ENCODE measurements at places on chromosomes 7 and 10. TPM values are rescaled to one million over a fixed set of nuclear protein-coding genes. Genes with fewer than 3 reads are reported as not detected.

ZCCHC24 gene
- 3.5 TPM for total RNA-seq

DNA sequence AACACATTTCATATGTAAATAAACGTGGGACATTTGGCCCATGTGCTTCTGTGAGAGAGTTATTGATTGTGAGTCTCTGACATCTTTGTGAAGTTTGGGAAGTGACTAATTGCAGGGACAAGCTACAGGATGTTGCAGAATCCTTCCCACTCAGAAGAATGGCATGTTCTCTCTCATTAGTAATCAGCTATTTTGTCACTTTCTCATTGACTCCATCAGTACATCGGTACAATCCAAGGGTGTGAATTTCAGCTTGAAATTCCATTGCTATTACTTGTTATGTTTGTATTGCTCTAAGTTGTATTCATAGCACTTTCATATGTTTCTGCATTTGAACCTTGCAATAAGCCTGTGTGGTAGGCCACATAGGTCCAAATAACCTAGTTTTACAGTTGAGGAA lies 100.0 kb upstream of the KCNMA1 start:
- no peak overlapping the region for H3K27ac ChIP-seq
- no peak for DNase-seq
- no peaks in the 10 kb centered on the region for H3K36me3 ChIP-seq
- no peaks in the 10 kb centered on the region for H3K4me1 ChIP-seq
- H3K27me3 ChIP-seq = no peaks in the 10 kb centered on the region

MAGI2 gene
- total RNA-seq = 2.8 TPM

AIFM2 gene
- total RNA-seq = 2.5 TPM

GRCh38 chr10:2839081-2839725 lies 228.1 kb upstream of the PFKP start:
- no peak overlapping the region for H3K4me3 ChIP-seq
- H3K27me3 ChIP-seq = no peaks in the 10 kb centered on the region
- H3K36me3 ChIP-seq = no peaks in the 10 kb centered on the region
- no peaks in the 10 kb centered on the region for H3K4me1 ChIP-seq

GRCh38 chr10:113487154-113487553 lies 65.7 kb upstream of the HABP2 start:
- no peaks in the 10 kb centered on the region for H3K4me1 ChIP-seq
- no peaks in the 10 kb centered on the region for H3K27me3 ChIP-seq
- H3K27ac ChIP-seq = no peak overlapping the region
- no peaks in the 10 kb centered on the region for H3K36me3 ChIP-seq

DNA sequence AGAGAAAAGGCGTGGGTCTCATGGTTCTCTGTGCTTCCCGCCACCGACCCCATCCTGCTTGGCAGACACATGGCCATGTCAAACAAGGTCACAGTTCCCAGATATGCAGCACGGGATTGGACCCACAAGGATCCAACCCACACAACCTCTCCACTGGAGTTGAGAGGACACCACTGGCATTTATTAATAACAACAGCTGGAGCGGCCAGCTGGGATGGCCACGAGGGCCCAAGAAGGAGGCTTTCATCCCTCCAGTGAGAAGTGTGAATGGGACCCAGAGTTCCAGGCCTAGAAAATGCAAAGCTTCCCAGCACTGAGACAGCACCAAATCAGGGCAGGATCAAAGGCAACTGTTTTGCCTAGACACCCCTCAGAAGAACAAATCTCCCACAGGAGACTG lies 31.5 kb downstream of the FGFR2 start:
- no peak overlapping the region for H3K27ac ChIP-seq
- no peak overlapping the region for H3K4me3 ChIP-seq
- no peaks in the 10 kb centered on the region for H3K36me3 ChIP-seq
- no peak for DNase-seq

GRCh38 chr10:130243015-130243414 lies 106.8 kb downstream of the GLRX3 start:
- DNase-seq = no peak
- no peaks in the 10 kb centered on the region for H3K36me3 ChIP-seq
- no peaks in the 10 kb centered on the region for H3K27me3 ChIP-seq

- no peak overlapping the region for H3K27ac ChIP-seq
- DNase-seq = no peak
- H3K27me3 ChIP-seq = no peaks in the 10 kb centered on the region
- H3K4me3 ChIP-seq = no peak overlapping the region
Measured at GRCh38 chr7:29478226-29478625, 85.4 kb upstream of the PRR15 start.

GRCh38 chr10:26214551-26215395 lies 1.8 kb upstream of the GAD2 start:
- H3K27ac ChIP-seq = no peak overlapping the region
- DNase-seq = no peak
- no peaks in the 10 kb centered on the region for H3K36me3 ChIP-seq
- no peaks in the 10 kb centered on the region for H3K27me3 ChIP-seq
- H3K4me1 ChIP-seq = no peaks in the 10 kb centered on the region

GRCh38 chr10:86954681-86955500 lies 2.5 kb downstream of the MMRN2 start:
- H3K27ac ChIP-seq = peak overlapping the region; percentile 37
- DNase-seq = peak; percentile 37
- H3K4me1 ChIP-seq = no peaks in the 10 kb centered on the region
- no peaks in the 10 kb centered on the region for H3K27me3 ChIP-seq
- no peaks in the 10 kb centered on the region for H3K36me3 ChIP-seq

GRCh38 chr7:24932389-24932788 lies 47.6 kb downstream of the OSBPL3 start:
- no peak overlapping the region for H3K4me3 ChIP-seq
- no peaks in the 10 kb centered on the region for H3K4me1 ChIP-seq
- no peaks in the 10 kb centered on the region for H3K36me3 ChIP-seq
- no peaks in the 10 kb centered on the region for H3K27me3 ChIP-seq

DNA sequence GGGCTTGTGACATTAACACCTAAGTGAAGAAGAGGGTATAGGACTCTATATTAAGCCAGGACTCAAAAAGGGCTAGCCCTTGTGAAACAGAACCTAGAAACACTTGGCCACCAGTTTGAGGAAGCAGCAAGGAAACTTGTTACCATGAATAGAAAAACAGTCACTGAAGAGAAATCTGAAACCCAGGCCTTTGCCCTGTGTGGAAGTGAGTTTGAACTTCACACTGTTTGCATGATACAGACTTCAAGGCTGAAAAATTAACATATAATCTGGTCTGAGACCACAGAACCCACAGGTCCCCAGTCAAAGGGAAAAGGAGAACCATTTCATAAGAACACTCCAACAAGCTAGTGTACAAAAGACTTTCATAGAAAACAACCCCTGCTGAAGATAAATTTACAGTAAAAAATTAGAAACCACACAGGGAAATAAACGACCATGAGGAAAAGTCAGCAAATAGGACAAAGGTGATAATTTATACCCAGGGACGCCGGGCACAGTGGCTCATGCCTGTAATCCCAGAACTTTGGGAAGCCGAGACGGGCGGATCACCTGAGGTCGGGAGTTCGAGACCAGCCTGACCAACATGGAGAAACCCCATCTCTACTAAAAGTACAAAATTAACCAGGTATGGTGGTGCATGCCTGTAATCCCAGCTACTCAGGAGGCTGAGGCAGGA lies 76.1 kb downstream of the SKIDA1 start:
- no peaks in the 10 kb centered on the region for H3K4me1 ChIP-seq
- H3K4me3 ChIP-seq = no peak overlapping the region
- no peaks in the 10 kb centered on the region for H3K36me3 ChIP-seq

DNA sequence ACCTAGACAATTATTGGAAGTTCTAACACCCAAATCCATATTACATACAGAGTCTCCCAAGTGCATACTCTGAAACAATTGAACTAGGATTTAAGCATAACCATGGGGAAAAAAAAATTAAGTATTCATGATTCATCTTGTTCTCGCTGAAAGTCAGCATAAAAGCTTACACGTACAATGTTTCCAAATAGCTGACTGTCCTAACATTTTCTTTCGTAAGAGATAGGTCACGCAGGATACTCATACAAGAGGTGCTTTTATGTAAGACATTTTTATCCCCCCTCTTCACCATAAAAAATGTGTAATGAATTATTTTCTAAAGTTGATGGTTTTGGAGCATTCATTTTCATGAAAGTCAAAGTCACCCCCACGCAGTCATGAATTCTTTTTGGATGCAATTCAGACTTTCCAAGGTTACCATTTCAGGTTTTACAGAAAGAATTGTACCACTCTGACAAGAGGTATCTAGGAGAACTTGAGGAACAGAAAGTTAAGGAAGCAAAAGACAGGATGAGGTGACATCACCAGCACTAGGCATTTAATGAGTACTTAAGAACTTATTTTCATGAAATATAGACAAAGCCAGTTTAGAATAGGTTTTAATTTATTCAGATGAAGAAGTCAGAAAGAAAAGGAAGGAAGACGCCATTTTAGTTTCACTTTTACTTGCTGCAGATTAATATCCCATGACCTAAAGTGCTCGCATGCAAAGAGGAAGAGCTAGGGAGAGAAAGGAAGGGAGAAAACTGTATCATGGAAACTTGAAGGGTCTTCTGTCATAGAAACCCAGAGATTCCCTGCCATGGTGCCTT lies 55.8 kb downstream of the TMEM26 start:
- no peaks in the 10 kb centered on the region for H3K27me3 ChIP-seq
- H3K4me1 ChIP-seq = peaks cover 12% of the 10 kb centered on the region
- H3K27ac ChIP-seq = no peak overlapping the region
- DNase-seq = no peak
- no peak overlapping the region for H3K4me3 ChIP-seq

DNA sequence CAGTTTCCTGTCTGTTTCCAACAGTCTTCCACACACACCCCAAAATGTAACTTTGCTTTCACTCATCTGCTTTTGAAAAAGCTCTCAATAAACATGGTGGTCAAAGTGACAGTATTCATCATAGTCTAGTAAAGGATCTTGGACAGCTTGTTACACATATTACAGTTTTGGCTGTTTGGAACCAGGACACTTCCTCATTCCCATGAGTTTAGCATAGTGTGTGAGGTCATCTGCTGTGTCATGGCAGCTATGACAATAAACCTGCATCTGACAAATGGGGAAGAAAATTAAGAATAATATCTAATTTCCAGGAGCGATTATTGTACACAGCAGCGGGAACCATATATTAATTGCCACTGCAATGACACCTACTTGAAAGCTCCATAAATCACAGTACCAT lies 184.3 kb upstream of the SLC26A5 start:
- no peaks in the 10 kb centered on the region for H3K4me1 ChIP-seq
- H3K27ac ChIP-seq = no peak overlapping the region
- H3K36me3 ChIP-seq = no peaks in the 10 kb centered on the region
- no peaks in the 10 kb centered on the region for H3K27me3 ChIP-seq
- no peak overlapping the region for H3K4me3 ChIP-seq

NACAD gene
- 1.9 TPM for total RNA-seq

DNA sequence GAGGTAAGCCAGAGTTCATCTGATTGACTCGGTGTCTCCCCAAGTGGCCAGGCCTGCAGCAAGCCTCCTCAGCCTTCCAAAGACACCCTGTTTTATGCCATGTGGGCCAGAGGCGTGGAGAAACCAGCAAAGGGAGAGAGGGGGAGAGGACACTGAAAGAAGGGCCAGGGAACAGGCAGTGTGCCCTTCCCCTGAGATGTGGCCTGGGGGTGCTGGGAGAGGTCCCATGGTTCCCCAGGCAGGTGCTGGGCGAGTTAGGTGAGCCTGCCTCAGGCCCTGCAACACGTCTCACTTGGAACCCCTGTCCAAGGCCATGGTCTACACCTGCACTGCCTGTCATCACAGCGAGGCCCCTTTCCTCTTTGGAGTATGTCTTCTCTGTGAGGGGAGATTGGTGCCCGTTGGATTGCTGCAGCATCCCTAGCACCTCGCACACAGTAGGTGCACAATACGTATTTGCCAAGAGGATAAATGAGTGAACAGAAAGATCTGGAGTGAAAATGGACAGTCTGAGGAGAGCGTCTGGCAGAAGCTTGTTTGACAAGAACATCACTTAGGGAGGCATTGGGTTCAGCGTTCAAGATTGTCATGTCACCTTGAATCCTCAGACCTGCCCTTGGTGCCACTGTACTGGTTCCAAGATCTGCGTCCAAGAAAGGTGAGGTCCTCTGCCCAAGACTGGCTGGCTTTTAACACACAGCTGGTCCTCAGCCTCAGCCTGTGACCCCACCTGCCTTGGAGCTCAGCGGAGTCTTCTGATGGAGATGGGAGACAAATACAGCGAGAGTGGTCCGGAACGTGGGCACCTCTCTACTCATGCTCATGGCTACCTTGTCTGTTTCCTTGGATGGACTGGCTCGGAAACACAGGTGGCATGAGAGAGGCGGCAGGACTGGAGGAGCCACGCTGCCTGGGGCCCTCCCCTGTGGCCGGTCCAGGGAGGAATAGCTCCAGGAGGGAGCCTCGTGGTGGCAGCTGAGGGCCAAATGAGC lies 39.8 kb upstream of the NUB1 start:
- peaks cover 3% of the 10 kb centered on the region for H3K27me3 ChIP-seq
- H3K4me1 ChIP-seq = no peaks in the 10 kb centered on the region
- H3K4me3 ChIP-seq = no peak overlapping the region
- H3K36me3 ChIP-seq = no peaks in the 10 kb centered on the region
- no peak for DNase-seq

SFXN2 gene
- total RNA-seq = 10.4 TPM

GRCh38 chr10:118282670-118283069 lies 59.5 kb downstream of the FAM204A start:
- no peaks in the 10 kb centered on the region for H3K4me1 ChIP-seq
- H3K27me3 ChIP-seq = no peaks in the 10 kb centered on the region
- no peak overlapping the region for H3K27ac ChIP-seq
- no peak overlapping the region for H3K4me3 ChIP-seq

NAT16 gene
- total RNA-seq = 1.3 TPM

DNA sequence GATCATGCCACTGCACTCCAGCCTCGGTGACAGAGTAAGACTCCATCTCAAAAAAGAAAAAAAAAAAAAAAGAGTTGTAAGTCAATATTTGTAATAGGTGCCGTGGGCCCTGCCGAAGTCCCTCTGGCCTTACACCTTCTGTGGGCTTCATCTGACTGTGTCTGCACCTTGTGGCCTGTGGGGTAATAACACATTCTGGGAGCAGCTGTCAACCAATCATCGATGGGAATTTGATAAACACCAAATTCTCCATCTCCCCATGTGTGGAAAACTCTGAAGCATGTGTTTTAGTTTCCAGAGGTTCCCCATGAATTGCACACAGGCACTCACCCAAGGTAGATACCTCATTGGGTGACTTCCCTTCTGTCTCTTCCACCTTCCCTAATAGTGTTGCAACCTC lies 10.8 kb downstream of the ZNF394 start:
- no peak overlapping the region for H3K27ac ChIP-seq
- DNase-seq = peak; percentile 6
- peaks cover 19% of the 10 kb centered on the region for H3K36me3 ChIP-seq
- no peak overlapping the region for H3K4me3 ChIP-seq

- no peaks in the 10 kb centered on the region for H3K4me1 ChIP-seq
- no peak overlapping the region for H3K27ac ChIP-seq
- DNase-seq = no peak
- no peaks in the 10 kb centered on the region for H3K27me3 ChIP-seq
Measured at GRCh38 chr10:85544956-85545355, 821.6 kb downstream of the GRID1 start.

ANKRD61 gene
- not detected for total RNA-seq

DNA sequence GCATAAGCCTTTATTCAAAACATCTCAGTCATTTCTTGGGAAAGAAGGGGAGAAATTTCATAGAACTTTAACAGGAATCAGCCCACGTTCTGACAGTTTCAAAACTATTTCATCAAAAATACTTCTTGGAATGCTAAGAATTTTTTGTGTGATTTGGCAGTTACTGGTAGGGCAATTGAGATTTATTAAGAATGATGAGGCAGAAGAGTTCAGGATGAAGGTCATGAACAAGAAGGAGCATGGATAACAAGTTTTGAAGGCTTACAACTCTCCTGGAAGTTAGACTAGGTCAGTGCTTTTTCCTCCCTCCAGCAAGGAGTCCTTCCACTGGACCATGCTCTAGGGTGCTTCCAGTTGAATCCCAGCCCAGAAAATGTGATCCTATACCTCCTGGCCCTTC lies 569.9 kb downstream of the ANKRD7 start:
- H3K4me3 ChIP-seq = no peak overlapping the region
- H3K4me1 ChIP-seq = no peaks in the 10 kb centered on the region
- no peaks in the 10 kb centered on the region for H3K27me3 ChIP-seq
- no peak overlapping the region for H3K27ac ChIP-seq
- no peaks in the 10 kb centered on the region for H3K36me3 ChIP-seq

MOSPD3 gene
- 10.3 TPM for total RNA-seq

REPIN1 gene
- 48.1 TPM for total RNA-seq
